ENCODE measurements at places on chromosomes 3 and 15. TPM values are rescaled to one million over a fixed set of nuclear protein-coding genes. Genes with fewer than 3 reads are reported as not detected.
A peak's percentile ranks its signal among the peaks of the same experiment; 100 is the strongest.

DNA sequence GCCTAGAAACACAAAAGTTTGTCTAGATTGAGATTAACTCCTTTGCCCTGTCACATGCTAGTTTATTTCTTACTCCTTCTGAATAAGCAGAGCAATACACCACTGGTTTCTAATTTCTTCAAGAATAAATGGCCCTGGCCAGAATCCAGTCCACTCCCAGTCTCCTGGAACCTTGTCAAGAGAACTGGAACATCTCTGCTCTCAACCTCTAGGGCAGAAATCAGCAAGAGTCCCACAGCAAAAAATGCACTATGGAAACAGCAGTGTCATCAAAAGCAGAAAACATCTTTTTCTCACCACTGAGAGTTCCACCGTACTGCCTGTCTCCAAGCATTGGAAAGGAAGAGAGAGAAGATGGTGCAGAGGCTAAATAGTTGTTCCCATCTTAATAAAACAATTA, 35.9 kb upstream of the PPP2R3A start:
- no peak for DNase-seq

- DNase-seq: no peak
Measured at GRCh38 chr3:69092030-69092516, 7.3 kb downstream of the ARL6IP5 start.

DNA sequence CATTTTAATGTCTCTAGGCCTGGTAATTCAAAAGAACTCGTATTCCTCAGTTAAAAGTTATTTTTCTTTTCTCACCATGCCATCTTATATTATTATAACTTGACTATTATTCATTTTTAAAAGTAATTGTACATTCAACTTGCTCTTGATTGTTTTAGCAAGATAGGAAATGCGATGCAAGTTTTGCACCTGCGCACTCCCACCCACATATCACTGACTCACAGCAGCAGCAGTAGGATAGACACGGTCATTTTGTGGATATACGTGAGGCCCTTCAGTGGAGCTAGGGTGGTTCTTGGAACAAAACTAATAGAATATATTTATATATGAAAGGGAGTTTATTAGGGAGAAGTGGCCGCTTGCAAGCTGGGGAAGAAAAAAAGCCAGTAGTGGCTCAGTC, 95.5 kb upstream of the UBE3A start:
- no peak for DNase-seq

Gene LMLN
- total RNA-seq: 7.0 TPM

DNA sequence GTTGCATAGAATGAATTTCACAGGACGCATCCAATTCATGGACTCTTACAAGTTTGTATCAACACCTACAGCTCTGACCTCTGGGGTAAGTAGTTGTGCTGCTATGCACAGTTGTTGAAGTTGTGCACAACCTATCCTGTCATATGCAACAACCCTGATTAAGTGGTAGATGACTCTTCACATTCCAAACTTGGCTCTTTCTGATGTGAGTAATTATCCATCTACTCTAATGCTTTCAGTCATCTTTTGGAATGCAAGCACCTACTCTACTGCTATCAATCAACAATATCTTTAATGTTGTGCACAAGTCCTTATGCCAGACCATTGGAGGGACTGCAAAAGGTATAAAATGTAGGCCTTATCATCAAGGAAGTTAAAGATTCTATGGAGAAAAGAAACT, 921.4 kb downstream of the MCTP2 start:
- DNase-seq: no peak

- DNase-seq: no peak
Measured at GRCh38 chr3:52144796-52145735, 9.2 kb downstream of the POC1A start.

Gene NR2F2
- 158 TPM for total RNA-seq

DNA sequence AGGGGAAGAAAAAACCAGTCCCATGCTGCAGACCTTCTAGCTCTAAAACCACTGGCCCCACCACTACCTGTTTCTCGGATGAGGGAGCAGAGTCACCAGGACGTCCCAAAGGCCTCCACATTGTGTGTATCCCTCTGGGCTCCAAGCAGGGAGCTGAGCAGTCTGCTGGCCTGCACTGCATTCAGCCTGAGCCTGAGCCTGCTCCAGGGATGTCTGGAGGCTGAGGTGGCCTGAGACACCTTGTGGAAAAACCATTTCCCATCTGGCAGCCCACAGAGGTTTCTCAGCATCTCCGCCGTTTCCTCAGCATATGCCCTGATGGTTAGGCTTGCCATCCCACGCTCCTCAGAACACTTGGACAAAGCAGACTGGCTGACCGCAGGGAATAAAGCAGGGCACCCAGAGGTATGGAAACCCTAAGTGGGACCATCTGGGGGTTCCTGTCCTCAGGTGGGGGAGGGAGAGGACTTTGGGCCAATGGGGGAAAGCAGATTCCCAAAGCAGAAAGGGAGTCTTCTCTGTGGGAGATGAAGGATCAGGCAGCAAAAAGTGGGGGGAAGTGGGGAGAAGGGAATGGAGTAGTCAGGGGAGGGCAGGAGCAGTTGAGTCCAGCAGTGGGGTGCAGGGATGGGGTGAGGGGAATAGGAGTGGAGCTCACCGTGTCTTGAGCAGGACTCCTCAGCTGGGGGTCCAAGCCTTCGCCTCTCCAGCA, at the start of gene CILP:
TSS of gene CILP (minus strand) at position 704 of the 712 bp plus-strand sequence. CDS start 1,718 bp downstream, outside the sequence.
- no peak for DNase-seq

GRCh38 chr3:100650651-100651619, 41.5 kb downstream of the ADGRG7 start:
- DNase-seq: no peak

DNA sequence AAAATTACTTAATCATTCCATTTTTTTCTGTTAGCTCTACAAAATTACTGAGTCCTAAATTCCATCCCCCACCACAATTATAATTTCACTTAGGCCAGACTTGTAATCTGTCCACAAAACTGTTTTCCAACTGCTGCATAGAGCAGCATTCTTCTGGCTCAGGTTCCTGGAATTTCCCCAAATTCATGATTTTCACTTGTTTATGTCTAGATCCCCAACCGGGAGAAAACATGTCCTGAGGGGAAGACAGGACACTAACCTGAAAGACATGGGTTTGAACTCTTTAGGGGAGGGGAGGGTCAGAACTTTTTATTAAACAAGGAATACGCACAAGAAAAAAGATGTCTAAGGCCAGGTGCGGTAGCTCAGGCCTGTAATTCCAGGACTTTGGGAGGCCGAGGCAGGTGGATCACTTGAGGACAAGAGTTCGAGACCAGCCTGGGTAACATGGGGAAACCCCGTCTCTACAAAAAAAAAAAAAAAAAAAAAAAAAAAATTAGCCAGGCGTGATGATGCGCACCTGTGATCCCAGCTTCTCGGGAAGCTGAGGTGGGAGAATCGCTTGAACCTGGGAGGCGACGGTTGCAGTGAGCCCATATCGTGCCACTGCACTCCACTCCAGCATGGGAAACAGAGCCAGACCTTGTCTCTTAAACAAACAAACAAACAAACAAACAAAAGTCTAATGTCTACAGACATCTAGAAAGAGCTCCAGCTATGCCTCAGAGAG, 1.5 kb downstream of the ETFA start:
- no peak for DNase-seq

Gene SEMA3B
- 25.7 TPM for total RNA-seq

Gene CACNA2D2
- not detected for total RNA-seq

Gene SERP1
- total RNA-seq: 147 TPM

Gene CACNA1D
- total RNA-seq: 36.3 TPM

GRCh38 chr15:53457479-53457878, 302.0 kb downstream of the WDR72 start:
- no peak for DNase-seq

- no peak for DNase-seq
Measured at GRCh38 chr15:96870580-96870979, 540.1 kb downstream of the NR2F2 start.

- DNase-seq: no peak
Measured at GRCh38 chr3:185448107-185448506, 50.7 kb downstream of the TMEM41A start.

Gene BCL2A1
- total RNA-seq: not detected

Gene CPNE9
- total RNA-seq: not detected

Gene ALG1L2
- total RNA-seq: 1.6 TPM

- DNase-seq: no peak
Measured at GRCh38 chr3:167728632-167729323, 5.9 kb downstream of the PDCD10 start.

GRCh38 chr3:151085227-151085888, at the start of gene MED12L:
TSS of gene MED12L (plus strand) at chr3:151085664. CDS start at chr3:151086927, 1,263 bp downstream.
- peak; percentile 88 for DNase-seq

DNA sequence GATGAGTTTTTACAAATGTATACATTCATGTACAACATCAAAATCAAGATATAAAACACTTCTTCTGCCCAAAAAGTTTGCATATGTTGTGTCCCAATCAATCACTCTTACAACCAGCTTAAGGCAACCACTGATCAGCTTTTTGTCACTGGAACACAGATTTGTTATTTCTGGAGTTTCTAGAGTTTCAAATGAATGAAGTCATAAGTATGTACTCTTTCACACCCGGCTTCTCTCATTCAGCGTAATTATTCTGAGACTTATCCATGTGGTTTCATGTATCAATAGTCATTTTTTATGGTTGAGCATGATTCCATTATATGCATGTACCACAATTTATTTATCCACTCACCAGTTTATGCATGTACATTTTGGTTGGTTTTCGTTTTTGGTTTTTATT, 53.0 kb upstream of the CORO2B start:
- no peak for DNase-seq

- DNase-seq: no peak
Measured at GRCh38 chr3:13098192-13098988, 25.2 kb upstream of the IQSEC1 start.

Gene SCN5A
- total RNA-seq: 0.61 TPM

- no peak for DNase-seq
Measured at GRCh38 chr15:82568986-82569385, 28.7 kb upstream of the RPS17 start.

Gene GOLGA6L7
- not detected for total RNA-seq

Gene CEMIP
- total RNA-seq: 4.1 TPM

- peak; percentile 23 for DNase-seq
Measured at GRCh38 chr3:52934630-52935530, 37.5 kb upstream of the STIMATE start.
